GM04504 (cell line): ENCODE measurements at places on chromosomes 6 and 20.
A peak's percentile ranks its signal among the peaks of the same experiment; 100 is the strongest.

DNA sequence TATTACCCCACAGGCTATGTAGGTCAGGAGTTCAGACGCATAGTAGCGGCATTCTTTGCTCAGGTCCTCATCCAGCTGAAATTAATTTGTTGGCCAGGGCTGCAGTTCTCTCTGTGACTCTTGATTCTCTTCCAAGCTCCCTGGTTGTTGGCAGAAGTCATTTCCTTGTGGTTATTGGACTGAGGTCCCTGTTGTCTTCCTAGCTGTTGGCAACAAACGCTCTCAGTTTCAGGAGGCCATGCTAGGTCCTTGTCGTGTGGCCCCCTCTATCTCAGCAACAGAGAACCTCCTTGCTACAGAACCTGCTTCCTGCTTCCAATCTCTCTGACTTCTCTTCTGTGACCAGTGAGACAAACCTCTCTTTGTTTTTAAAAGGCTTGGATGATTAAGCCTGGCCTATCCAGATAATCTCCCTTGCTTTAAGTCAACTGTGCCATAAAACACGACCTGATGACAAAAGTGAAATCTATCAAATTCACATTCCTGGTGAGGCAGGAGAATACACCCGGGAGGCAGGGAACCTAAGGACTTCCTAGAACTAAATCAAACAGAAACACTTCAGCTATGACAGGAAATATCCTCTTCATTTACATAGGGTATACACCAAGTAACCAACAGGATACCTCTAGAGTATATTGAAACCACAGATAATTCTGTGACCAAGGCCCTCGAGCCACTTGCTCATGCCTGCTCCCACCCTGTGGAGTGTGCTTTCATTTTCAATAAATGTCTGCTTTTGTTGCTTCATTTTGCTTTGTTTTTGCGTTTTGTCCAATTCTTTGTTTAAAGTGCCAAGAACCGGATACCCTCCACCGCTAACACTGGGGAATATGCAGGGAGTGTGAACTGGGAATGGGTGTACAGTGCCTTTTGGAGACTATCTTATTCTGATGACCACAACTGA, 196.0 kb downstream of the BTBD3 start:
- DNase-seq: peak; percentile 51

- peak; percentile 22 for DNase-seq
Measured at GRCh38 chr6:137313928-137314855, 95.0 kb upstream of the IFNGR1 start.

DNA sequence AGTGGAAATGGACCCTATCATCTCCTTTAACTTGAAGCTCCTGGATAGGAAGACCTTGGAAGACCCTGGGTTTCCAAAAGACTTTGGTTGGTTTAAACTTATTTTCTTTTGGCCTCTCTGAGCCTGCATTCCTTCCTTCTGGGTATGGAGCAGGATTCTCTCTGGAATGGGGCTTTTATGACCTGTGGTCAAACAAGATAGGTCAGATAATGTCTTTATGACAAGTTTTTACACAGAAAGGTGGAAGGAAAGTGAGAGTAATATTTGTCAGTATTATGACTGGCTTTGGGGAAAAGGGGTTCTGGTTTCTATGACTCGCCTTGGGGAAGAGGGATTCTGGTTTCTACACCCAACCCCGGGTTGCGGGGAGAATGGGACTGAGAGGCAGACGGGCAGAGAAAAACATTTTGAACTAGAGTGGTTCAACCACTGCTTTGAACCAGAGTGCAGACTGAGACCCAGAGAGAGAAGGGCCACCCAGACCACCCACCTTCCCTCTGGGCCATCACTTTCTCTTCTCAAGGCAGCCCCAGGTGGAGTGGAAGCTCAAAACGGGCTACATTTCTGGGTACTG, 37.6 kb upstream of the KCNK5 start:
- DNase-seq: no peak

DNA sequence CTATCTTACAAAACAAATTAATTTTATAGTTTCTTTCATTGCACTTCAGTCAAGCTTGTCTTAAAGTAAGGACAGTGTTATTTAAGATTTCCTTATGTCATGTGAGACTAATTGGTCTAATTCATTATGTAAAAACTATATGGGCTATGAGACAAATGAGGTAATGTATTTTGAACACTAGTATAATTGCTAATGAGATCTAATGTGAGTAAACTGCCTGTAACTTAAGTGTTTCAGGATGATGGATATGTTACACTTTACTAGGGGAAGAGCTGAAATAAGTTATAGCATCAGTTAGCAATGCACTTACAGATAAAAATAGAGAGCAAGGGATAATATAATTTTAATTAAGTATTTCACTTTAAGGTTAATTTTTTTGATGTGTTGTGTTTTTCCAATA, 386.3 kb upstream of the MAP3K7 start:
- no peak for DNase-seq

DNA sequence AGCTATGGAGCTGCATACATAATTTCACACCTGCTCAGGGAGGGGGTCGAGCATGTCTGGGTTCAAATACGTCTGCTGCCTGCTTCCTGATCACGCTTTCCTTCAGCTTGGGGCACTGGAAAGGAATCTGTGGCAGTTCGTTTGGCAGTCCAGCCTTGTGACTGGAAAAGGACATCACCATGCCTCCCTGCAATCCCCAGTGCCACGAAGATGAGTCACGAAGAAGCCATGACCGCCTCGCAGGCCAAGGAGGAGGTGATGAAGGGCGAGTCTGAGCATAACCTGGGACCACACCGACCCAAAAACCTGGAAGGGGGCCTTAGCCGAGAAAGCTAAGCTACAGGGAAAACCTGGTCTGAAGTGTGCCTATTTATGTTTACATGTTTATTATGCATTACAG, 13.1 kb downstream of the JAG1 start:
- DNase-seq: no peak
